NCI-H460 (cell line): ENCODE measurements at places on chromosomes 16 and 17.

DNA sequence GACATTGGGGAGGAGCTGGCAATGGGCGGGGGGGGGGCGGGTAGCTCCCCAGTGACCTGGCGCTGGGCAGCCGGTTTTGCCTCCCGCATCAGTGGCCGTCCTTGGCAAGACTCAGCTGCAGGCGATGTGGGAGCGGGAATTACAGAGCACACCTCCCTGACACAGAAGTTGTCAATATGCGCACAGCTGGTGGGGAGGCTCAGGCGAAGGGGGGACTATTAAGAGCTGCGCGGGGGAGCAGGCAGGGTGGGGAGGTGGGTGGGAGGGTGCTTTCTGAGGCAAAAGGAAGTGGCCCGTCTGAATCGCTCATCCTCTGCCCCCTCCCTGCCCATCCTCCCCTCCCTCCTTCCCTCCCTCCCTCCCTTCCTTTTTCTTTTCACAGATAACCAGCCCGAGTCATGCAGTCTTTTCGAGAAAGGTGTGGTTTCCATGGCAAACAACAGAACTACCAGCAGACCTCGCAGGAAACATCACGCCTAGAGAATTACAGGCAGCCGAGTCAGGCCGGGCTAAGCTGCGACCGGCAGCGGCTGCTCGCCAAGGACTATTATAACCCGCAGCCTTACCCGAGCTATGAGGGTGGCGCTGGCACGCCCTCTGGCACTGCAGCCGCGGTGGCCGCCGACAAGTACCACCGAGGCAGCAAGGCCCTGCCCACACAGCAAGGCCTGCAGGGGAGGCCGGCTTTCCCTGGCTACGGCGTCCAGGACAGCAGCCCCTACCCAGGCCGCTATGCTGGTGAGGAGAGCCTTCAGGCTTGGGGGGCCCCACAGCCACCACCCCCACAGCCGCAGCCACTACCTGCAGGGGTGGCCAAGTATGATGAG lies 44.0 kb downstream of the SREBF1 start:
- DNase-seq, result no peak

- DNase-seq, result no peak
Measured at GRCh38 chr17:68854452-68854851, 100.7 kb downstream of the ABCA8 start.

DNA sequence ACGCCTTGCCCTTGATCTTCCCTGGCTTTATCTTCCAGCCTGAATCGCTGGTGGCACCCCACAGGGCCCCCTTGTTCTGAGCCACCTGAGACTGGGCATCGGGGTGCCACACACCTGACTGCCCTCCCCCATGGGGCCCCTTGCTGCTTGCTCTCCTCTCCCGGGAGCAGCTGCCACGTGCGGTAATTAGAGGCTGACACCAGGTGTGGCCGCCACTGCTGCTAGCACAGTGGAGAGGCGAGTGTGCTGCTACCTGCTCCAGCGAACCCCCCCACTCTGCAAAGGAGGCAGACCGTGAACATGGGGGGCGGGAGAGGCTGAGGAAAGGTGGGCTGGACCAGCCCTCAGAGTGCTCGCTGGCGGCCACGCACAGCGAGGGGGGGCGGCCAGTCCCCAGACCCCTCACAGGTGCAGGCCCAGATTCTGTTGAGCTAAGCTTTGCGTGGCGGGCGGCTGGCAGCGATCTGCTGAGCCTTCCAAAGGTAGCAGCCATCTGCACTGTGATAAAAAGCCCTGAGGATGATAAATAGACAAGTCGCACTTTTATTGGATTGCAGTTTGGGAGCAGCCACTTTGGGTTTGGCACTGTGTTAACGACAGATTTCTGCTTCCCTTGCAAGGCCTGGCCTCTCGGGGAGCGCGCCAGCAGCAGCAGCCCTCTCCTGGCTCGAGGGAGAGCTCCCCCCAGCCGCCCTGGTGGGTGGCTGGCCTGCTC lies 167.9 kb upstream of the GSE1 start:
- DNase-seq, result no peak

GRCh38 chr16:14284930-14285512 lies 213.9 kb downstream of the MRTFB start:
- no peak for DNase-seq

GRCh38 chr16:17606460-17606859 lies 135.7 kb upstream of the XYLT1 start:
- no peak for DNase-seq

GRCh38 chr17:80922580-80923160 lies 69.0 kb upstream of the CHMP6 start:
- no peak for DNase-seq

DNA sequence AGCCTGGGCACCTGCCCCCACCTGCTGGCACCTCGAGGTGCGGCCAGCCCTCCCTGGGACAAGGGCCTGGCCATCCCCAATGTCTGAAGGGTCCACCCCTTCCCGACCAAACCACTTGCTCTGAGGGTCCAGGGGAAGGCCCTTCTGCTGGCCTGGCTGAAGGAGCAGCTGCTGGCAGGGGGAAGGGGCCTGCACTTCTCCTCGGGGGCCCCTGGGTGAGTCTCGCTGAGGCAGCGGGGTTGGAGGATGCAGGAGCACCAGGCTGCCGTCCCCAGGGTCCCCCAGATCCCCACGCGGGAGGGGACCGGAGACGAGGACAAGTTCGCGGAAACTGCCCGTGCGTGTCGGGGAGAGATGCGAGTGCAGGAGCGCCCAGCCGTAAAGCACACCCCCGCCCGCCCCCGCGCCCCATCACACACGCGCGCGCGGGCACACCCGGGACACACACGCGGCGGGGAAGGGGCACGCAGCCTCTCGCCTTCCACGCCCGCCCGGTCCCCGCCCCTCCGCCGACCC lies 725 bp upstream of the CACNA1H start:
- no peak for DNase-seq

- DNase-seq, result no peak
Measured at GRCh38 chr16:67919622-67920221, 11.9 kb downstream of the CTRL start.

- no peak for DNase-seq
Measured at GRCh38 chr16:15897834-15898254, 9.4 kb upstream of the CEP20 start.

- no peak for DNase-seq
Measured at GRCh38 chr16:60684002-60684401, 1352.2 kb downstream of the CDH8 start.

DNA sequence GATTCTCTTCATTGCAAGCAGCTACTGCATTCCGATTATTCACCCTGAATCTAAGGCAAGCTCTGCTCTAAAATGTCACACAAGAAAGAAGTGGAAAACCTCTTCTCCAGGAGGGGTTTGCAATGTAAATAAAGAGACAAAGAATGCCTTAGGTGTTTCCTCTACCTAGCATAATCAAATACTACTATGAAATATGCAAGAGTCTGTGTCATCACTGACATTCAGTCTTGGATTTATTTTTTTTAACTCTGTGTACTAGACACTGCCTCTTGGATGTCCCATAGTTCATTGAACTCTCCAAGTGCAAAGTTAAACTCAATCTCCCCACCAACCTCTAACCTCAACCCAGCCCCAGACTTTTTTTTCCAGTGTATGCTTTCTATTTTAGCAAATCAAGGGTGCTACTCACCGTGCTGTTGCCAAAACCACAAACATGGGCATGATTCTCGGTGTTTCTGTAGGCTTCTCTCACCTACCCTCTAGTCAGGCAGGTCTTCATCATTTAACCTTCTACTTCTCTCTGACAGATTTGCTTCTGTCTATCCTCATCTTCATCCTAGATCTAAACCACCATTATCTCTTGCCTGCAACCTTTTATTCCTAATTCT lies 329.1 kb downstream of the CDH13 start:
- DNase-seq, result no peak

- no peak for DNase-seq
Measured at GRCh38 chr16:11916524-11917285, 949 bp upstream of the GSPT1 start.

DNA sequence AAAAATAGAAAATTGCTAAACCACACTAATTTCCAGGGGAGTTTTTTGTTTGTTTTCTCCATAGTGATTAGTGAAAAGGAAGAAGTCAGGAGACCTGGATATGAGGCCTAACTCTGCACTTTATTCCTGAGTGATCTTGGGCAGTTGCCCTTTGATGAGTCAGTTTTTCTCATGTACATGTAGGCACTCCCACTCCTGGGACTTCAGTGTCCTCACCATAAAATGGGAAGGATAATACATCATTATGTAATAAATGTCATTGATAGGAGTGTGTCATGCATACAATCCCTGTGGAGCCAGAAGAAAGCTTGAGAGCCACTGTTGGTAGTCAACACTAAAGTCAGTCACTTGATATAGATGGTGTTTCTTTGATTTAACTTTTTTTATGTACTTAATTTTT lies 32.5 kb downstream of the WIPF2 start:
- DNase-seq, result peak; percentile 82
